ENCODE measurements at places on chromosomes 7 and 10.

DNA sequence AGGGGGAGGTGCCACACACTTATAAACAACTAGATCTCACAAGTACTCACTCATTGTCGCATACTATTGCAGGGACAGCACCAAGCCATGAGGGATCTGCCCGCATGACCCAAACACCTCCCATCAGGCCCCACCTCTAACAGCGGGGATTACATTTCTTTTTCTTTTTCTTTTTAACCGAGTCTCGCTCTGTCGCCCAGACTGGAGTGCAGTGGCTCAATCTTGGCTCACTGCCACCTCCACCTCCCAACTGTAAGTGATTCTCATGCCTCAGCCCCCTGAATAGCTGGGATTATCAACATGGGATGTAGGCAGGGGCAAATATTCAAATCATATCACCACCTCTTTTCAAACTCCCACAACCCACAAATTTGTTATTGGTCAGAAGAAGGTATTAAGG, 76.7 kb downstream of the SKAP2 start:
- no peak for DNase-seq

DNA sequence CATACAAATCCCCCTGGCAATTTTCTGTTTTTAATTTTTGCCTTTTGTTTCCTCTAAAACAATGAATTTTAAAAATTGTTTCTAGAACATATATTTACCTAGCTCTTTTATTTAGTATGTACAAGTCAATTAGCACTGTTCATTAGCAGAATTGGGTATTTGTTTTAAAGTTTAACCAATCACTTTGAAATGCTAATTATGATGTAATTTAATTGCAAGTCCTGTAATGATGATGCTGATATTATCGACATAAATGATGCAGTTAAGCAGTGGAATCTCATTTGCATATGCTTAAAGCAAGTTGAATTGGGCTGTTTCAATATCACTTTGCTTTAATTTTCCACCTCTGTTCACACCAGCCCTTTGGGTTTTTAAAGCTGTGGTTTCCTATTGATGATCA, 2.7 kb downstream of the FOXP2 start:
- DNase-seq, result no peak

GRCh38 chr7:29284696-29285443, 90.3 kb downstream of the CHN2 start:
- DNase-seq, result no peak

DNA sequence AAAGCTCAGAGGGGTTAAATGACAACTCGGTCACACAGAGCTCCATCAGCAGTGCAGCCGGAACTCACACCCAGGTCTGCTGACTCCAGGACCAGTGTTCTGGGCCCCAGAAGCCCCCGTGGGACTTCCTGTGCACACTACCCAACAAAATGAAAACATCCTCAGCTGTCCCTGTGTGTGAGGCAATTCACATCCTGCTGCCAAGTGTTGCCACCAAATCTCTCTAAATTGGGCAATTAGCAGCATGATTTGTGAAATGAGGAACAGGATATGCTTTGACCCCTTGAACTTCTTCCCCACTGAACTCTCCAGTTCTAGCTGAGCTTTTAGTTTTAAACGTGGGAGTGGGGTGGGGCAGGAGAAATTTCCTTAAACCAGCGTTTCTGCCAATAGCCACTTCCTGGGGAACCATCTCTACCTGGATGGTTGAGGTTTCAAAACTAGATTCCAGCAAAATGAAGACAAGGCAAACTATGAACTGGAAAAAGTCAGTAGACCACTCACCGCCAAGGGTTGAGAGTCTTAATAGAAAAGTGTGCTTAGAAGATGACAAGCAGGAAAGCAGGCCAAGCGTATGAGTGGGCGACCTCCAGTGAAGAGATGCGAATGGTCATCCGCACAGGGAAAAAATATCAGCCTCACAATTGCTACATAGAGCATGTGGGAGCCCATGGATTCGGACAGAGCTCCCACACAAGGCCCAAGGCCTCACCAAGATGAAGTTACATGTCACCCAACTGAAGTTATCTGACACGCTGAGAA, 51.9 kb upstream of the CHST15 start:
- DNase-seq, result peak; percentile 12

- no peak for DNase-seq
Observed at GRCh38 chr7:47484457-47484856, 97.5 kb downstream of the TNS3 start.

GRCh38 chr10:49738616-49739360, 23.3 kb downstream of the OGDHL start:
- no peak for DNase-seq

DNA sequence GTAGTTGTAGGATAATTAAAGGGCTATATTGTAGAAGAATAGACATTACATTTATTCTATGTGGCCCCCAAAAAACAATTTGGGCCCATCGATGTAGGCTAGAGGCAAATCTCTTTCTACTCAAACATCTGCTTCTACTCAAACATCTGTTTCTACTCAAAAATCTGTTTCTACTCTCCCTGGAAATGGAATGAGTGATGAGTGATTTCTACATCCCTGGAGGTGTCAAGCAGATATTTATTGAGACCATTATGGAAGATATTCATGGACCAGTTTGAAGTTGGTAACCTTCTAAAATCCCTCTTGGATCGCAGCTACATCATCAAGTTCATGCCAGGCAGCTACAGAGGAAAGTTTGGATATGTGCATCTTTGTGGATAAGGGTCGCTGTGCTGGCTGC, 5.1 kb upstream of the PLPP4 start:
- DNase-seq, result no peak

DNA sequence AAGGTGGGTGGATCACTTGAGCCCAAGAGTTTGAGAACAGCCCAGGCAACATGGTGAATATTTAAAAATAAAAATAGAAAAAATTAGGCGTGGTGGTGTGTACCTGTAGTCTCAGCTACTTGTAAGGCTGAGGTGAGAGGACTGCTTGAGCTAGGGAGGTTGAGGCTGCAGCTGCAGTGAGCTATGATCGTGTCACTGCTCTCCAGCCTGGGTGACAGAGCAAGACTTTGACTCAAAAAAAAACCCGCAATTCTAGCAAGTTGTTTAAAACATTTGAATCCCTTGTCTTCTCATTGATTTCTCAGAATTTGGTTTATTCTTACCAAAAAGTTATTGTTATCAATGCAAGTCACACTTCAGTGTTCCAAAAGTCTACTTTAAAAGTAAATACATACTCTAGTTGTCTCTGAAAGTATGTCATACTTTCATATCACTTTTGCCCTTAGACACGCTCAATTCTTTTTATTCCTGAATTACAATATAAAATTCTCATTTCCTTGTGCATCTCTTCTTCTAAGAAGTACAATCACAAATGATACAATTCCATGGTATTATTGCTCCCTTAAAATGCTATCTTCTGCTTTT, 6.3 kb downstream of the EPC1 start:
- no peak for DNase-seq

DNA sequence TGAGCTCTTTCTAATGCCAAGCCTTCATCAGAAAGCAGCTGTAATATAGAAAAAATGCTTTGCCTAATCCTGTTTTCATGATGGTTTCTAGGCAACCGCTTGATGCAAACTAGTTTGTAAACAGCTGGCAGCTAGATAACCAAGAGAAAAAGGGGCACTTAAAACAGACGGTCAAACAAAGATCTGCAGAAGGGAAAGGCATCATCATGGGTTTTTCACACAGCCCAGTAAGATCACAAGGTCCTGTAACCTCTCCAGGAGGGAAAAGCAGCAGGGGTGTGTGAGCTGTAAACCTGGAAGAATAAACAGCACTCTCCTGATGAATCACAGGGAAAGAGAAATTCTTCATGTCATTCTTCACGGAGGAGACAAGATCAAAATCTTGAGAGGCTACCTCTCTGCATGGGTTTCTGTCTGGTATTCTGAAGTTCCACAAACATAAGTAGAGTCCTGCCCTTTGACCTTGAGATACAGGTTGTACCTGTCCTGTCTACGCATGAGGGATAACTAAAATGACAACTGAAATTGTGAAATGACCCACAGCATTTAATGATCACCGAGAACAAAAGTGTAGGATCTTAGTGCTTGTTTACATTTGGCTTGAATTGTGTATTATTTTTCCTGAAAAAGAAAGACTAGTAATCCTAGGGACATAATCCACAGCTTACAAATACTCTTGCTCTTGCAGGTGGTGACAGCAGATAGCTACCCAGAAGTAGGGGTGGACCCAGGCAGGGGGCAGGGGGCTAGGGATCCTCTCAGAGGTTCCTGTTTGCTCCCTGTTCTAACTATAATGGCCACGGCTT, 48.0 kb downstream of the CREB3L2 start:
- DNase-seq, result no peak

GRCh38 chr7:158682456-158682855, 22.1 kb downstream of the NCAPG2 start:
- no peak for DNase-seq

GRCh38 chr7:114715907-114716306, 206.0 kb upstream of the MDFIC start:
- DNase-seq, result no peak

DNA sequence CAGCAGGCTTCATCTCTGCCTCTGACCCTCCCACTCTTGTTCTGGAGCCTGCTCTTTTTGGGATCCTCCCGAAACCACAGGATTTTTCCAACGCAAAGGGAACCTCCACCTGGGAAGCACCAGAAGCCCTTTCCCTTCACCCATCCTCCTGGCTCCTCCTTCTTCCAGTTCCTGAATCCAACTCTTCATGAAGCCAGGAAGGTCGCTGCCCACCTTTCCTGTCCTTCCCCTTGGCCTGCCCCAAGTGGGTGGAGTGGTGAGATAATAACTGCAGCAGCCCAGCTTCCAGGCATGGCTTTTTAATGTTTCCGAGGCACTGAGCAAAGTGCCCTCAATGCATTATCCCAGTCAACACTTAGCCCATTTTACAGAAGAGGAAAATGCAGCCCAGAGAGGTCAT, 70.8 kb upstream of the EEPD1 start:
- no peak for DNase-seq

GRCh38 chr7:16223963-16224707, 197.2 kb downstream of the CRPPA start:
- DNase-seq, result peak; percentile 38

DNA sequence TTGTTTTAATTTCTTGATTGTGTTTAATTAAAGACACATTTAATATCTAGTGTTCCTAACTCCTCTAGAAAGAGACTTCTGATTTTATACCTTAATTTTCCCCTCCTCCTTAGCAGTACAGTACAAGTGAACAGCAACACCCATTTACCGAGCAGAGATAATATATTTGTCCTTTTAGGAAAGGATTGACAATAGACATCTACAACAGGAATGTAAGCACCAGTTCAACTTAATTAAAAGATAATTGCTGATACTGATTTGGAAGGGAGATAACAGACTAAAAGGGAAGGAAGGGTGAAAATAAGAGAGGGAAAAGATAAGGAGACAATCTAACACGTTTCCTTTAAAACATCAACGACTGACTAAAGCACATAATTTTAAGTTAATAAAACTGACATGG, 119.3 kb downstream of the SRPK2 start:
- peak; percentile 25 for DNase-seq

DNA sequence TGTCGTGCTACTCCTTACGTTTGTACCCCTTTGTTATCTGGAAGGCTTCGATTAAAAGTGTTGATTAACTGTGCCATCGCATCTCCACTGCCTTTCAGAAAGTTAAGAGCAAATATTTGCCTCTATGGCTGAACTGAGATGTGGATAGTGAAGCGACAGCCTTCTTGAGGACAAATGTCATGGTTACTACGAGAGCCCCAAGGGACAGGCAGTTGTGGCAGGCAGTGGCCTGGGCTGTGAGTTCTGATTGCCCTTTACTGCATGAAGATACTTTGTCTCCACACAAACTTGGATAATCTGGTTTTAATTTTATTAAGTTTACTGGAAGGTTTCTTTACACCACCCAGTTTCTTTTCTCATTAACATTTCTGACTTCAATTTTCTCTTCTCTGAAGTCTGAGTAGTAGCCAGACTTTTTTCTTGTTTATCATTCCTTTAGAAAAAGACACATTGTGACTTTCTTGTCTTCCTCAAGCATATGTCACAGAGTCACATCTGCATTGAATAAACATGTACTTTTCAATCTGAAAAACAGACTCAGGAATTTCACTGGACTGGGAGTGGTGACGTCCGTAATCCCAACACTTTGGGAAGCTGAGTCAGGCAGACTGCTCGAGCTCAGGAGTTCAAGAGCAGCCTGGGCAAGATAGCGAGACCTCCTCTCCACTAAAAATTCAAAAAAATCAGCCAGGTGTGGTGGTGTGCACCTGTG, 1.5 kb downstream of the TAS2R41 start:
- DNase-seq, result no peak

- no peak for DNase-seq
Observed at GRCh38 chr7:148819697-148820360, 64.3 kb downstream of the EZH2 start.

GRCh38 chr7:137120690-137121089, 222.8 kb downstream of the PTN start:
- DNase-seq, result no peak

DNA sequence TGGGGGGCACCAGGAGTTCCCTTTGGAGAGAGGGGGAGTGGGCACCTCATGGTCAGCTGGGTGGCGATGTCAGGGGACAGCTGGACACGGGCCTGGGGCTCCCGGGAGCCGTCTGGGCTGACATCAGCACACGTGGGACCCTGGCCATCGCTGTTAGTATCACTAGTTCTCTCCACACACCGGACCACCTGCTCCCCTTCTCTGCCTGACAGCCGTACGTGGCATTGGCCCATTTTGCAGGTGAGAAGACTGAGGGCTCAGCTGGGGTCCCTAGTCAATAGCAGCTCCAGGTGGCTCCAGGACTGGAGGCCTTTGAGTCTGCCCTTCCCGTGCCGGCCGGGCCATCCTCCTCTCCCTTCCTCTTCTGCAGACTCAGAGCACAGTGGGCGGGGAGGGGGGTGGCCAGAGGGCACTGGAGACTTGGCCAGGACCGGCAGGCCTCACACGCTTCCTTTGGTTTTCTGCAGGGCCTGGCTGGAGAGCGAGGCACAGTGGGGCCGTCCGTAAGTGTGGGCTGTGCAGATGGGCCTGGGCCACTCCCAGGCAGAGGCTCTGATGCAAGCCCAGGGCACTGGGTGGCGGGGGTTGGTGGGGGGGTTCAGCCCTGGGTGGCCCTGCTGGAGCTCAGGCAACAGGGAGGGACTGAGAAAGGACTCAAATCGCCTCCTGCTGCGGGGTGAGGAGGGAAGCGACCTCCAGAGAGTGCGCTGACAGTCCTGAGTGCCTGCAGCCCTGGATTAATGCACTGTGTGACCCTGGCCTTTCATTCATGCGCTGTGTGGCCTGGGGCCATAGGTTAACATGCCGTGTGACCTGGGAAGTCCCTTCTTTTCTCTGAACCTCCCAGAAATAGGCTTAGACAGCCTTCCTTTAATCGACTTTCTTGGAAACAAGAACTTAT, 78.2 kb downstream of the MYL10 start:
- no peak for DNase-seq

DNA sequence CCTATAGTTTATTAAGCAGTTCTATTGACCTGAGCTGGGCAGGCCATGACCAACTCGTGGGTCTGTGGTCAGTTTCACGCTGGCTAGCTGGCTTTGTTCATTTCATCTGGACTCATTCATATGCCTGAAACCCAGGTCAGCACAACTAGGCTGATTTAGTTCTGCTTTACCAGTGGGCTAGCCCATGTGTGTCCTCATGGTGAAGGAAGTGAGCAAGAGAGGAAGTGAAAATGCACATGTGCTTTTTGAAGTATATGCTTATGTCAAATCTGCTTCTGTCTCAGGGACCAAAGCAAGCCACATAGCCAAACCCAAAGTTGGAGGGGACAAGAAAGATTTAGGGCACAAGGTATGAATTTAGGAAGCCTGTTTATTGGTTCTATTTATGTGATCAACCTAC, 154.5 kb downstream of the RNF133 start:
- DNase-seq, result peak; percentile 5
